ENCODE measurements at places on chromosomes 2 and 18. TPM values are rescaled to one million over a fixed set of nuclear protein-coding genes. Genes with fewer than 3 reads are reported as not detected.

Gene UNC50
- 26.0 TPM for total RNA-seq

GRCh38 chr2:54964271-54964670, 86.0 kb downstream of the RTN4 start:
- no peak for ATAC-seq

DNA sequence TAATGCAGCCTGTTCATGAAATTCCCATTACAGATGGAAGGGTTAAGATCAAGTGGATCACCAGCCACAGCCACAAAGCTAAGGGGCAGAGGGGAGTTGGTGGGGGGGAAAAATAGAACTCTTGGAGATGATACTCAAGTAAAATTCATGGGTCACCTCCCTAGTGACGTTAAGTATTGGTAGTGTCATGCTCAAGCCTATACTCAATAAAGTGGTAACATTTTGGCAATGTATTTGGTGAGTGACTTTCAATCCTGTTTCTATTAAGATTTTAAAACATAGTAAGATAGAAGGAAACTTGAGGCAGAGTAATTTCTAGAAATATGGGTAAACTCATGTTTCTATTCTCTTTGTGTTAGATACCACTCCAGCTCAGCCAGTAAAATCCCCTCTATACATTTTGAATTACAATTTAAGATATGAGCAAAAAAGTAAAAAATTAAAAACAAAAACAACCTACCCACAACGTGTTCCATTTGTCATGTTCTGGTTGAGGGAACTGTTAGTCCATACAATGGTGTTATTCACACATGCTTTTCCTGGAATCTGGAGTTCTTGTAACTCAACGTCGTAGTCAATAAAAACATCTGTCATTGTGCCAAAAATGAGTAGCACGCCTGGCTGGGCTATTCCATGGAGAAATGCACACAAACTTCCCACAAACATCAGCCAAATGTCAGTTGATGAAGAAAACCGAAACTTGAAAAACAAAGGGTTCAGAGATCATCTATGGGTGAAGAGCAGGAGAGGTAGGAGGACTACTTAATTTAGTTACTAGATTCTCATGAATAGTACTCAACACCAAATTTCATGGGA, 18.1 kb downstream of the ABCB11 start:
- ATAC-seq: peak; percentile 54

DNA sequence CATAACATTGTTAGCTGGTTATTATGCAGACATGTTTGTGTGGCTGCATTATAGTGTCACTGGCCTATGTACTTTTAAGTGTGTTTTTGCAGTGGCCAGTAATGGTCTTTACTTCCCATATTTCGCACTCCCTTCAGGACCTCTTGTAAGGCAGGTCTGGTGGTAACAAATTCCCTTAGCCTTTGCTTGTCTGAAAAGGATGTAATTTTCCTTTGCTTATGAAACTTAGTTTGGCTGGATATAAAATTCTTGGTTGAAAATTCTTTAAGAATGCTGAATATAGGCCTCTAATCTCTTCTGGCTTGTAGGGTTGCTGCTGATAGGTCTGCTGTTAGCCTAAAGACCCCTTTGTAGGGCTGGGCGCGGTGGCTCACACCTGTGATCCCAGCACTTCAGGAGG, 34.7 kb downstream of the ZC3H8 start:
- no peak for ATAC-seq

- no peak for ATAC-seq
Measured at GRCh38 chr2:152241948-152242729, 66.6 kb upstream of the STAM2 start.

Data from activated T-helper 17 cell treated with anti-CD3 and anti-CD28 coated beads, Interleukin-2, amount 50 U/mL, for 72 hours (primary cell).